ENCODE measurements at places on chromosomes 2 and 18.

- DNase-seq = no peak
Observed at GRCh38 chr2:239522002-239522739, 121.4 kb upstream of the HDAC4 start.

GRCh38 chr2:46353509-46353908 lies 56.3 kb downstream of the EPAS1 start:
- DNase-seq = no peak

GRCh38 chr2:118918017-118918416 lies 24.0 kb upstream of the MARCO start:
- DNase-seq = no peak

GRCh38 chr18:77635451-77635850 lies 385.8 kb downstream of the GALR1 start:
- no peak for DNase-seq

- no peak for DNase-seq
Observed at GRCh38 chr2:232897598-232898408, 27.7 kb downstream of the SNORC start.

- no peak for DNase-seq
Observed at GRCh38 chr2:128219891-128220290, 98.8 kb downstream of the HS6ST1 start.

GRCh38 chr2:9271691-9272090 lies 65.1 kb downstream of the ASAP2 start:
- DNase-seq = no peak

DNA sequence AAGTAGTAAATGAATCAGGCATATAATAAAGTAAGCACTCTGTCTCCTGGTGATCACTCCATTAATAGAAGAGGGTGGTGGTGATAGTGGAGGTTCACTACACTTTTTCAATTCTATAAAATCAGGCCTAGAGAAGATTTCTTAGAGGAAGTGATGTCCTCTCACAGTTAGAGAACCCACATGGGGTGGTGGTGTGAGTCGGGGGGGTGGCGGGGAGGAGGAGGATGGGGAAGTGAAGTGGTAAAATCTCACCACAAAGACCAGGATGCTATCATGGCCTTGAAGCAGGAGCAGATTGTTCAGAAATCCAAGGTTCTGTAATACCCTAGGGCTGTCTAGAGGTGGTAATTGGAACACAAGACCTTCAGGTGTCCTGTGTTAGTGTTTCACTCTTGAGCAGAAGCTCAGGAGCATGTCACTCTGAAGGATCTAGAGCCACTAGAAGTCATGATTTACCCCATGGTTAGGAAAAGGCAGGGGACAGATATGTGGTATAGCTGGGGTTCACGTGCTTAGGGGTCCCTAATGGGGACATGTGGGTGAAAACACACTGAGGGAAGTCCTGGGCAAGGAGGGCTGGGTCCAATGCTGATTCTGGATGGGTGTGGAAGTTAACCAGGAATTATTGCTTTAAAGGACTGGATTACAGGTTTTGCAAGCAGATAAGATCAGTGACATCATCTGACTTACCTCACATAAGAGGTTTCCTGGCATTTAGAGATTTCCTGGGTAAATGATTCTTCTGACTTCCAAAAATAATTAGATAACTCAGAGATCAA lies 31.0 kb downstream of the RNF125 start:
- peak; percentile 28 for DNase-seq

DNA sequence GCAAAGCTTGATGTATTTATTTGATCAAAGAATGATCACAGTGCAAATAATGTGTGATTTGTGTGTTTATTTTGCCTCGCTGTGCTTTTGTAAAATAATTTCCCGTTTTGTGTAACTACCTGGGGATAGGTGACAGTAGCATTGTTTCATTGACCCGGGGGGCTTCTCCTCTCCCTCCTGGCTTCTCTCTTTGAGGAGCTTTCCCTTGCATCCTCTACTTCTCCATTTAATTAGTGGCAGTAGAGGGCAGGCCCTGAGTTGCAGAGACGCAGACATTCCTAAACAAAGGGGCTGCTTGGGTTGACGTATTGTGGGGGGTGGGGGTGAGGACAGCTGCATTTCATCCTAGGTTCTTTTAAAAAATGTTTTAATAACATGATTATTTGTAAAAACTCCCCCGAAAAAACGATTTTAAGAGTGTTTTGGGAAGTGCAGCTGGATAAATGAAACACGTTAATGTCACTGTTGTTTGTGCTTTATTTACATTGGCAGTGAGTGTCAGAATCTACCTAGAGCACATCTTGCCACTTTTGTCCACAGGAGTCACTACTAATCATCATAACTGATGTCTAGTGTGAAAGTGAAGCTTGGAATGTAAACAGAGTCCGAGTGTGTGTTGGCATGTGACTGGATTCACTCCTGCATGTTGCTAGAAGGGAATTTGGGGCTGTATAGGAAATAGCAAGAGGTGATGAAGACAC lies 2.2 kb downstream of the NEDD4L start:
- DNase-seq = no peak

- no peak for DNase-seq
Observed at GRCh38 chr2:176415937-176416499, 146.8 kb downstream of the MTX2 start.

DNA sequence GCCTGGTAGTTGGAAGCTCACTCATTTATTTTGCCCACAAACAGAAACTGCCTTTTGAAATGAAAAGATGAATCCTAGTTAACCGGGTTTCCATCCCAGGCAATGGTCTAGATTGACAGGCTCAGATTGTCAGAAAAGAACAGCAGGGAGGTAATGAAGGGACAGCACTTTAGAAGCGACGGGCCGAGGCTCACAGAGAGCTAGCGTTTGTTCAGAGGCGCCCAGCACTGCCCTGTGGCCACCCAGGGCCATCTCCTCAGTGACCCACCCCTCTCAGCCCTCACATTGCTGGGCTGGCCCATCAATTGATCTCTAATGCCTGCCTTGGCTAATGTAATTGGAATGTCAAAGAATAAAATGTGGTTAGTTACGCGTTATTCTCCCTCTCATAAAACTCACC lies 304.8 kb downstream of the CDCA7 start:
- no peak for DNase-seq

DNA sequence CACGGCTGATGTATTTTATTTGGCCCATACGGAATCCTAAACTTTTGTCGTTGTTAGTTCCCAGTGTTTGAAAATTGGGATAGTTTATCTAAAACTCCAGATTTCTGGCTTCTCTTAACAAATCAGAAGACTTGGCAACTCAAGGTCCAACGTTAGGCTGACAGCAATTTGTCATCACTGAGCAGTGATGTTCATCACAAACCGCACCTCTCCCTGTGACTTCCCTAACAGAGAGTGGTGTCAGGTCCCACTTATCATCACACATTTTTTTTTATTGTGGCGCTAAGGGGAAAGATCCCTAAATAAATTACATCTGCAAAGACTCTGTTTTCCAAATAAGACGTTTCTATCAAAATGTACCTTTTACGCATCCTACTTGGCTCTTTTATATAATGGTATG lies 55.7 kb downstream of the RASGRP3 start:
- DNase-seq = no peak

GRCh38 chr2:18422432-18423165 lies 137.9 kb downstream of the RDH14 start:
- DNase-seq = no peak

DNA sequence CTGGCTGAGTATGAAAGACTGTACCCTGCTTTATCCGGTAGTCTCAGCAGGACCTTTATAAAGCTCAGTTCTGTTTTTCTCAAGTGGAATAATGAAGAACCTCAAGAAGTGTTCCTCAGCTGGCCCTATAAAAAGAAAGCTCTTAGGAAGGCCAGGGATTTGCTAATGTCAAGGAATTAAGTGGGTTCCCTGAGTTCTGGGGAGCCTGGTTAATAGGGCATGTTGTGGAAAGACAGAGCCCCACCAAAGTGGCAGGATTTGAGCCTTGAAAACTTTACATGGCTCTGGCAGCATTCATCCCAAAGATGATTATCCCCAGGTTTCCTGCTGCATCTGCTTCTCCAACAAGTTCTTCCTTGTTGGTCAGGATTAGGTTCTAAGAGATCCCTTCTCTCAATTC lies 6.9 kb upstream of the DYSF start:
- no peak for DNase-seq

GRCh38 chr2:227293531-227293930 lies 31.5 kb upstream of the MFF start:
- DNase-seq = no peak

DNA sequence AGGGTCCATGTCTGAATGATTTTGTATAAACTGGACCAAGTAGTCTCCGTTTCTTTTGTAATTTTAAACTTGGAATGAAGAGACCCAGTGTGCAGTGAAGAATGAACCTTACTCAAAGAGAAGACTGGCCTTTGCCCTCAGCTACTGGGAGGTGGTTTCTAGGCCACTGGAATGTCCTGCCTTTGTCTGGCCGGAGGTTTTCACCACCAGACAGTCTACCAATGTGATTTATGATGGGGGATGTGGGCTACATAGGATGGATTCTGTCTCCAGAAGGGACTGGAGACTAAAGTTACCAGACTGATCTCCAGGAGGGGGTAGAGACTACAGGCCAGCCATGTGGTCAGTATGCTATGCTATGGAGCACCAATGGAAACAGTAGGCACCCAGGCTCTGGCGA lies 42.8 kb upstream of the RAB31 start:
- no peak for DNase-seq

GRCh38 chr2:237581751-237582746 lies 8.5 kb downstream of the RAB17 start:
- peak; percentile 25 for DNase-seq

DNA sequence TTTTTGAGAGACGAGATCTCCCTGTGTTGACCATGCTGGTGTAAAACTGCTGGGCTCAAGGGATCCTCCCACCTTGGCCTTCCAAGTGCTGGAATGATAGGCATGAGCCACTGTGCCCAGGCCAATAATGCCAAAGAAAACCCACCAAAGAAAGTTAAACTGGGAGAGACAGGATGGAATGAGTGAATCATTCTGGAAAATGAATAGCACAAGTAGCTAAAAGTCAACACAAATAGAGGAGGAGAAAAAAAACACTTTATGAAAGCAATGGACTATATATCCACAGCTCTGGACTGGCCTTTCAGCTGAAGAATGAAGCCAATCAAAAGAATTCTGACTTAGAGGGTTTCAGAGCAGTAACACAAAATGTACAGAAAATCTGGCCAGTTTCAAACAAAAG lies 23.9 kb downstream of the IAH1 start:
- DNase-seq = no peak

DNA sequence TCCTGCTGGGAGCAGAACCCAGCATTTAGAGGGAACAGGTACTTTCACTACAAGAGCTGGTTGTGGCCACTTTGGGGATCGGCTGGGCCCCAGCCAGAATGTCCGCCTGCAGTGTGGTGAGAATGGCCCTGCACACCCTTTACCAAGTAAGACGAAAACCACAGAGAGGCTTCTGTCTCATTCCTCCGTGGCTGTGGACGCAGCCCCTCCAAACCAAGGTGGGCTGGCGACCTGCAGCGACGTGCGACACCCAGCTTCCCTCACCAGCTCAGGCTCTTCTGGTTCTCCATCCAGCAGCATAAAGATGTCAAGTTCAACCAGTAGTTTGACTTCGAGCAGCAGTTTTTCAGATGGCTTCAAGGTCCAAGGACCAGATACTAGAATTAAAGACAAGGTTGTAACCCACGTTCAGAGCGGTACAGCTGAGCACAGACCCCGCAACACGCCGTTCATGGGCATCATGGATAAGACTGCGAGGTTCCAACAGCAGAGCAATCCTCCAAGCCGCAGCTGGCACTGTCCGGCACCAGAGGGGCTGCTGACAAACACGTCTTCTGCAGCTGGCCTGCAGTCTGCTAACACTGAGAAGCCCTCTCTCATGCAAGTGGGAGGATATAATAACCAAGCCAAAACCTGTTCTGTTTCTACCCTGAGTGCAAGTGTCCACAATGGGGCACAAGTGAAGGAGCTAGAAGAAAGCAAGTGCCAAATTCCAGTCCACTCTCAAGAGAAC lies 56.2 kb downstream of the WDSUB1 start:
- no peak for DNase-seq

DNA sequence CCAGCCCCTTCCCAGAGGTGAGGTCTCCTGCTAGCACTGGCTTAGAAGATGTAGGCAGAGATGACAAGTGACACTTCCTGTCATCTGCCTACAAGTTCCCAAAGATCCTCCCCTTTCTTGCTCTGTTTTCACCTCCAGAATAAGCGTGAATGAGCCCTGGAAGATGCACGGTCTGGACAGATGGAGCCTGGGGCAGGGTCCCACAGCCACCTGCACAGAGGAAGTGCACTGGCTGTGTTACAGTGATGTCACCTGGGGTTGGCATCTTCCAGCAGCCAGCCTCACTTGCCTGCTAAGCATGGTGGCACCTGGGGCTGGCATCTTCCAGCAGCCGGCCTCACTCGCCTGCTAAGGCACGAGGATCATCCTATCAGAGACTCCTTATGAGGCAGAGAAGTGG lies 32.3 kb downstream of the TMEM18 start:
- no peak for DNase-seq

GRCh38 chr2:204770735-204771134 lies 225.5 kb downstream of the PARD3B start:
- DNase-seq = no peak

DNA sequence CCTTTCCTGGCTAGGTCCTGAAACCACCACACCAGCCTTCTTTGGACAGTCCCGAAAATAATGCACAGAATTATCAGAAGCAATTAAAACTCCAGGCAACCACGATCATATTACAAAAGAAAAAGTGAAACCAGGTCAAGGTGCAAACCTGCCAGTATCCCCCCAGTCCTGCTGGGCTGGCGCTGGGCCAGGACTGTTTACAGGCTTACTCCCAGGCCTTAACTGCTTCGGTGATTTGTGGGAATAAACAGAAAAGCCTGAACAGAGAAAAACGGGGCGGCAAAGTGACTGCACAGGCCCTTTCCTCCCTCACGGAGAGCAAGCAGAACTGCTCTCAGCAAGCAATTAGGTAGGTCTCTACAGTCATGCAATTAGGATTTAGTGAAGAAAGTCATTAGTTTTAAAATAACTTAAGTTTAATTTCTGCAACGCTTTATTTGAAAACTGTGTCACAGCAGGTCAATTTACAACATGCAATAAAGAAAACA lies 1.3 kb downstream of the HDAC4 start:
- DNase-seq = peak; percentile 40

- DNase-seq = no peak
Observed at GRCh38 chr2:217966423-217967070, 36.2 kb downstream of the TNS1 start.

- no peak for DNase-seq
Observed at GRCh38 chr2:133194362-133194655, 374.0 kb downstream of the NCKAP5 start.

GRCh38 chr2:213121690-213122089 lies 29.7 kb downstream of the IKZF2 start:
- DNase-seq = no peak

All from activated CD4-positive, alpha-beta T cell treated with anti-CD3 and anti-CD28 coated beads, Interleukin-2, amount 50 U/mL, for 4 hours (primary cell).